ENCODE measurements at places on chromosomes 2 and 18. TPM values are rescaled to one million over a fixed set of nuclear protein-coding genes. Genes with fewer than 3 reads are reported as not detected.
A peak's percentile ranks its signal among the peaks of the same experiment; 100 is the strongest.

The SPC25 gene
- not detected for total RNA-seq

DNA sequence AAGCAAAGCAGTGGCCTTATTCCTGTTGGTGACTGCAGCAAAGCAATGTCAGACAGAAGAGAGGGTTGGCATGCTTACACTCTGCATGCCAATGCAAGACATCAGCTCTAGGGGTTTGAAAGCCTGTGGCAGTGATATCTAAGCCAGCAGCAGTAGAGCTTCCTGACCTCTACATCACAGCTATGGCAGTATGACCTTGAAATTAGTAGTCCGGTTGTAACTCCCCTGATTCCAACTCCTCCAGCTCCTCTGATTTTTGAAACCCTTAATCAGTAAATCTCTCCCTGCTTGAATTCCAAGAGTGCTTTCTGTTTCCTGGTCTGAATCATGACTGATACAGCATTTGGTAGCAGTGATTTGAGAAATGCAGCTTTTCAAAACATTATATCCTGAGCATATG is 60.0 kb upstream of the LRP1B start:
- DNase-seq = no peak

- no peak for DNase-seq
Measured at GRCh38 chr2:3076848-3077642, 300.6 kb downstream of the EIPR1 start.

The B3GNT7 gene
- 1.7 TPM for total RNA-seq

The LOXHD1 gene
- total RNA-seq = 0.34 TPM

DNA sequence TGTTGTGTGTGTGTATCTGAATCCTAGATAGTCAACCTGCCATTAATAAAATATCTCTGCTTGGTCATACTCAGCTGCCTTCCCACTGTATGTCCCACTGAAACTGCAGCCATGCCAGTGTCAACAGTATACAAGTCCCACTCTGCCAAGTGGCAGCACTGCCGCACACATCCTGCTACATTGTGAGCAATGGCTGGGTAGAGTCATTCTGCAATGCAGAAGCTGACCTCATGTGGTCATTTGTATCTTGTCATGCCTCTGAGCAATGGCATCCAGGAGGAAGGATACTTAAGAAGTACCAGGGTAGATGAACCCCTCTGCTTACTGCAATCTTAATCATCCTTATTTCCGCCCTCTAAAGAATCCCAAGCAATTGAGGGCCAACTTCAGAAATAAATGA is 302.2 kb upstream of the DDX18 start:
- no peak for DNase-seq

DNA sequence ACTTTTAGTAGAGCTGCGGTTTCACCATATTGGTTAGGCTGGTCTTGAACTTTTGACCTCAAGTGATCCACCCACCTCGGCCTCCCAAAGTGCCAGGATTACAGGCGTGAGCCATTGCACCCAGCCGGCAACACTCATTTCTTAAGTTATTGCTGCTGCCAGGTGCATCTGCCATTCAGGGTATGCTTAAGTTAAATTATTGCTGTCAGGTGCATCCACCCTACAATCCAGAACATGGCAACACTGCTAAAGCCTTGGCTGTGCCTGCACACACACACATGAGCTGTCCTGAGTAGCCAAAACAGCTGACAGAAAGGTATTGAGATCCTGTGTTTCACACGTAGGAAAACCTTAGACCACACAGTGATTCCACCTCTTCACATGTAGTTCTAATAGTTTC is 148.2 kb downstream of the FAM161A start:
- DNase-seq = peak; percentile 43

- DNase-seq = peak; percentile 85
Measured at GRCh38 chr2:231687133-231687852, 21.0 kb upstream of the PTMA start.

The DSC3 gene
- total RNA-seq = 0.10 TPM

The FSHR gene
- total RNA-seq = not detected

- no peak for DNase-seq
Measured at GRCh38 chr2:176092270-176093144, at the start of gene HOXD13. HOXD13 (plus strand) TSS chr2:176092721; CDS start chr2:176092891, 170 bp downstream.

- DNase-seq = no peak
Measured at GRCh38 chr18:74497324-74497676, 1.1 kb downstream of the CNDP2 start.

The RAB17 gene
- 1.2 TPM for total RNA-seq
